Suppressor macrophage treated with lipopolysaccharide for 4 hours (primary cell): ENCODE measurements at places on chromosomes 5 and 9.
A peak's percentile ranks its signal among the peaks of the same experiment; 100 is the strongest.

GRCh38 chr9:37408933-37409710 is 13.4 kb upstream of the GRHPR start:
- DNase-seq, result no peak

DNA sequence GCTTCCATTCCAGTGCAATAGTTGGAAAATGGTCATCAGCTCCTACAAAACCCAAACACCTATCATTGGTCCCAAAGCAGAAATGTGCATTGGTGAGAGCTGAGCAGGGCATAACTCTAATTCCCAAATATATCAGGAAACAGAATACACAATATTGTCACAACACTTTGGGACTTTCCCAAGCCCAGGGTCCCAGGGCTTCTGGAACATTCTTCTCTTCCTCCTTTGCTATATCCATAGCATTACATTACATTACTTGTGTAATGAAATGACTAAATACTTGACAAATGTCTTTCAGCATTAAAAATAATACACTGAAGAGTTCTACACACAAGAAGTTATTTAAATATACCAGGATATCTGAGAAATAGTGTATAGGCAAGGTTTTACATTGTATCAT is 45.6 kb downstream of the LIX1 start:
- peak; percentile 62 for DNase-seq

DNA sequence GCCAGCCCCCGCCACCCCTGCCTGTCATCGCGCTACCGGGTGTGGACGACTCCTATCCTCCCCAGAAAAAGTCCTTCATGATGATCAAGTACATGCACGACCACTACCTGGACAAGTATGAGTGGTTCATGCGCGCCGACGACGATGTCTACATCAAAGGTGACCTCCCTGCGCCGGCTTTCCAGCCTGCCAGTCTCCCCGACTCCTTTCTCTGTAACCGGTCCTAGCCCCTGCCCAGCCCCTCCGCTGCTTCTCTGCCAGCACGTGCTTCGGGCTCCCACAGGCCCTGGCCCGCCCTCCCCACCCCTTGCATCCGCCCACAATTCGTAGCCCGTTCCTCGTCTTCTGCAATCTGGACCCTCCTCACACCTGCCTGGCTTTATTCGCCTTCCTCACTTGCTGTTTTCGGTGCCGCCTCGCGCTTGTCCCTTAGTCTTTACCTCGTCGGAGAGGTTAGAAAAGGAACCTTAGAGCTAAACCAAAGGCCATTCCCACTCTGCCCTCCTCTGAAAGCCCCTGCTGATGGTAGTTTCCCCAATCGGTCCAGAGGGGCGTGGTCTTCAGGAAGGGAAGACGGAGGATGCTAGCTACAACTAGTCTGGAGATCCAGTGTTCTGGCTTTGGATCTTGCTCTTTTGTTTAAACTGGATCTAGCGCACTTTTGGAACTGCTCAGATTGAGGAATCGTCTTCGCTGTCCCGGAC is 1.4 kb downstream of the CHSY3 start:
- DNase-seq, result no peak

GRCh38 chr5:74493411-74493810 is 147.1 kb downstream of the ENC1 start:
- no peak for DNase-seq

GRCh38 chr5:5523066-5523505 is 100.6 kb downstream of the ICE1 start:
- peak; percentile 83 for DNase-seq

DNA sequence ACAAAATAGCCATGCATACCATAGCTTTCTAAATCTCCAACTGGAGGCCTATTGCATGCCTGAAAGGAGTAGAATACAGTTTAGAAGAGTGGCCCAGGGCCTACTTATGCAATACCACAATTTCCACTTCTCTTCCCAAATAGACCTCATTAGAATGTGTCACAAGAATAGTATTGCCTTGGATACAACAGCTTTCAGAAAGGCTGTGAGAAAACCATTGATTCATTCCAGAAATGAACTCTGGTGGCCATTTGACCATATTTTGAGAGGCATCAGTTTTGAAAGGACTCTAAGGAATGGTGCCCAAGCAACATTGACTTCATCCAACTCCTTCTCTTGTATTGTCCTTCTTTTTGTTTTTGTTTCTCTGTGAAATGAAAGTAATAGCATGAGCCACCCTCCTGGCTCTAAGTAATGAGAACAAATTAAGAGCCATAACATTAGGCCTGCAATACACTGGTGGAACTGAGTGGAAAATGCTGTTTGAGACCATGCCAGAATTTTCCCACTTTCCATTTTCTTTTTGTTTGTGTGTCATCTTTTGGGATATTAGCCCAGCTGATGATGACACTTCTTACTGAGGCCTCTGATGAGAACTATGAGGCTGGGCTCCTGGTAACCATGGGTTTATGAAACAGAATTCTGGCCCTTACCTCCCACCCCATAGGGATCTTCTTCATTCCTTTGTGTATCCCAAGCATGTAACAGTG is 90.2 kb downstream of the TMEM174 start:
- no peak for DNase-seq
